ENCODE measurements at places on chromosomes 5 and 9.
A peak's percentile ranks its signal among the peaks of the same experiment; 100 is the strongest.

GRCh38 chr9:114834386-114834785 is 28.5 kb upstream of the TNFSF15 start:
- DNase-seq, result no peak

- no peak for DNase-seq
Observed at GRCh38 chr5:92003806-92004205, 620.7 kb upstream of the ARRDC3 start.

GRCh38 chr5:116938488-116938887 is 363.9 kb upstream of the SEMA6A start:
- DNase-seq, result no peak

GRCh38 chr5:6551287-6551954 is 81.4 kb downstream of the NSUN2 start:
- DNase-seq, result no peak

DNA sequence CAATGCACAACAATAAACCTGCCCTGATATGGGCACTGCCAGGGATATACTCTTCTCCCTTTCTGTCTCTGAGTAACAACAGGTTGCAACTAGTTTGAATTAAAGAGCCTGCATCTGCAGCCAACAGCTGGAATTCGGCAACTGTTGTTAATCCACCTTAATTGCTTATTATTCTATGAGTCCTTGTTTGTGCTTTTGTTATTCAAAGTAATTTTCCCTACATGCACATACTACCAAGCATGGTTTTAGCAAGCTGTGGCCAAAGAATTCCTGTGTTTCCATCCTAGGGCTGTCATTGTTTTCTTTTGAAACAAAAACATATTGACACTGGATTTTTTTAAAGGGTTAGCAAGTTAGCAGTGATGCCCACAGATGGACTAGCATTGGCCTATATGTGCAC is 171.5 kb downstream of the EFNA5 start:
- DNase-seq, result no peak

GRCh38 chr5:56314529-56314928 is 81.4 kb upstream of the ANKRD55 start:
- no peak for DNase-seq

- DNase-seq, result peak; percentile 4
Observed at GRCh38 chr5:143812085-143812705, at the start of gene HMHB1. HMHB1 (plus strand) TSS chr5:143812161.

DNA sequence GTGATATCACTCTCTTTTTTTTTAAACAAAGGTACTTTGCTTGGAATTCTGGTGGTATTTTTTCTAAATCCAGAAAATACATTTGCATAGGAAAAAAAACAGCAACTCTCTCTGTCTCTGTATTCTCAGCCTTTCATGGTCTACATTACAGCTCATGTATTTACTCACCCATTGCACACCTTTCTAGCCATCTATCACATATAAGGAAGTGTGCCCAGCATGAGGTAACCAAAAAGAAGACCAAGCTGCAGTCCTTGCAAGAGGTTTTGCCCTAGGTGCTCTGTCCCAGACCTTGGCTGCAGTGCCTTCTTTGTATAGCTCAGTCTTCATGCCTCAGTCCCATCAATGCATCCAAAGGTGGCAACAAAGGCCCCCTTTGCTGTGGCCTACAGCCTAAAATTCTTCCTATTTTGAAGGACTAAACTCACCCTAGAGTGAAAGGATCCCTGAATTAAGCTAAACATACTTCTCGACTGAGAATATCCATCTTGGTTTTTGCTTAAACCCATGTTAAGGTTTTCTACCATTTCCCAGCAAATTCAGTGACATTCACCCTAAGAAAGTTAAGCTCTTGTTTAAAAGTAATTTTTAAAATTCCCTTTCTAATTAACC is 446.4 kb downstream of the KIF4B start:
- DNase-seq, result no peak

DNA sequence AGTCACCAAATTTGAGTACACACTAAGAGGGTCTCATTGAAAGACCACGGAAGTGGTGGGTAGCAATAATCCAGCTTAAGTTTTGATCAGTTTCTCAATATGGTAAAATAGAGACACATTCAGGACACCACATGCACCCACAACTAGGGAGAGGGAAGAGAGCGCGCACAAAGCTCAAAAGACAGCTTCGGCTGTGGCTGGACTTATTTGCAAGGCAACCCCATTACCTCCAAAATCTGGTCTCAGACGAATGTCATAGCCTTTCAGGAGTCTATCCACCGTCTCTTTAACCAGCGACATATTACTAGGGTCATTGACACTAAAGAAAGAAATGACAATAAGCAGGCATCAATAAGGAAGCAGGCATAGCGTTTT is 443 bp downstream of the GABRB2 start:
- DNase-seq, result no peak

DNA sequence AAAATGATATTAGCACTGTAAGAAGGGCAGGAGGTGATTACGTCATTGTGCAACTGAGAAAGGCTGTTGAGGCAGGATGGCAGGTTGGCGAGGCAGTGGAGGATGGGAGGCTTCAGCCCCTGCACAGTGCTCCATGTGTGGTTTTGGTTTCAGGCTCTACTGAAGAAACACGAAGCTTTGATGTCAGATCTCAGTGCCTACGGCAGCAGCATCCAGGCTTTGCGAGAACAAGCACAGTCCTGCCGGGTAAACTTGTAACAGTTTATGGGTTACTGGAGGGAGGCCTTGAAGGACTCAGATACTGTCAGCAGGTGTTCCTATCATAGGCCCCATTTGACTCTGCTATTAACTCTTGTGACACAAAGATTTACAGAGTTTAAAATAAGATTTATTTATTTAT is 35.1 kb downstream of the SPTAN1 start:
- DNase-seq, result no peak

- DNase-seq, result no peak
Observed at GRCh38 chr5:38927470-38927869, 81.7 kb downstream of the OSMR start.

GRCh38 chr5:132475497-132475882 is 15.1 kb downstream of the IRF1 start:
- DNase-seq, result no peak

All from dermis blood vessel endothelial cell (primary cell).